ENCODE measurements at places on chromosomes 6 and 20. TPM values are rescaled to one million over a fixed set of nuclear protein-coding genes. Genes with fewer than 3 reads are reported as not detected.

Gene BIRC7
- total RNA-seq: not detected

Gene RSPH4A
- total RNA-seq: 2.0 TPM

Gene SAMD5
- 10.3 TPM for total RNA-seq

Gene GDAP1L1
- total RNA-seq: 98.6 TPM

Gene CD40
- 0.49 TPM for total RNA-seq

Gene EPB41L1
- 94.7 TPM for total RNA-seq

Gene KCNG1
- 18.2 TPM for total RNA-seq

Gene NRN1
- 9.6 TPM for total RNA-seq

Gene GHRH
- total RNA-seq: not detected

Gene BMP2
- 6.1 TPM for total RNA-seq
